ENCODE measurements at places on chromosomes 12 and 14.

- DNase-seq = no peak
Measured at GRCh38 chr12:83224012-83224411, 537.3 kb downstream of the TMTC2 start.

- no peak for DNase-seq
Measured at GRCh38 chr14:83975435-83975834, 1554.5 kb upstream of the FLRT2 start.

- peak; percentile 77 for DNase-seq
Measured at GRCh38 chr14:74563233-74563585, 48.8 kb downstream of the LTBP2 start.

- no peak for DNase-seq
Measured at GRCh38 chr12:64273527-64274403, 51.7 kb upstream of the KICS2 start.
